ENCODE measurements at places on chromosomes 6 and 20. TPM values are rescaled to one million over a fixed set of nuclear protein-coding genes. Genes with fewer than 3 reads are reported as not detected.

Gene KHDC1
- total RNA-seq = 4.5 TPM

Gene EGFL8
- 14.0 TPM for total RNA-seq

Gene MUC21
- total RNA-seq = not detected

Gene MDFI
- total RNA-seq = 45.7 TPM

Gene CLIC1
- total RNA-seq = 227 TPM

Gene TREML2
- total RNA-seq = 0.76 TPM

Gene OSER1
- total RNA-seq = 30.9 TPM

Data from metanephros (tissue), 2 donors.